Activated CD8-positive, alpha-beta T cell treated with anti-CD3 and anti-CD28 coated beads, Interleukin-2, amount 10 ng/mL, durations not matched to agents 7 days and 5 days (primary cell): ENCODE measurements at places on chromosomes 6 and 20. TPM values are rescaled to one million over a fixed set of nuclear protein-coding genes. Genes with fewer than 3 reads are reported as not detected.

The CST2 gene
- total RNA-seq: not detected

The MEP1A gene
- total RNA-seq: not detected

The MPIG6B gene
- total RNA-seq: 0.91 TPM

The C20orf141 gene
- total RNA-seq: not detected

DNA sequence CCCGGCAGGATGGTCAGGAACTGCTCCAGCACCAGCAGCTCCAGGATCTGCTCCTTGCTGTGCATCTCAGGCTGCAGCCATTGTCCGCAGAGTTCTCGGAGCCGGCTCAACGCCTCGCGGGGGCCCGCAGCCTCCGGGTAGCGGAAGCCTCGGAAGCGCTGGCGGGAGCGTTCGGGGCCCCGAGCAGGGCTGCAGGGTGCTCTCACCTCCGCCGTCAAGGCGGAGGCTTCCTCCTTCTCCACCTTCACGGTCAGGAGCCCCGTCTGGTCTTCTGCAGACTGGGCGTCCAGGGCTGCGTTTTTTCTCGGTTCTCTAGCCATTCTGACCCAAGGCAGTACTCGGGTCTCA, 434 bp downstream of the ZKSCAN4 start:
- peaks cover 33% of the 10 kb centered on the region for H3K4me1 ChIP-seq
- H3K4me3 ChIP-seq: peak overlapping the region; percentile 92
- no peaks in the 10 kb centered on the region for H3K27me3 ChIP-seq
- peaks cover 28% of the 10 kb centered on the region for H3K36me3 ChIP-seq
- peak; percentile 58 for DNase-seq
- H3K27ac ChIP-seq: peak overlapping the region; percentile 87

DNA sequence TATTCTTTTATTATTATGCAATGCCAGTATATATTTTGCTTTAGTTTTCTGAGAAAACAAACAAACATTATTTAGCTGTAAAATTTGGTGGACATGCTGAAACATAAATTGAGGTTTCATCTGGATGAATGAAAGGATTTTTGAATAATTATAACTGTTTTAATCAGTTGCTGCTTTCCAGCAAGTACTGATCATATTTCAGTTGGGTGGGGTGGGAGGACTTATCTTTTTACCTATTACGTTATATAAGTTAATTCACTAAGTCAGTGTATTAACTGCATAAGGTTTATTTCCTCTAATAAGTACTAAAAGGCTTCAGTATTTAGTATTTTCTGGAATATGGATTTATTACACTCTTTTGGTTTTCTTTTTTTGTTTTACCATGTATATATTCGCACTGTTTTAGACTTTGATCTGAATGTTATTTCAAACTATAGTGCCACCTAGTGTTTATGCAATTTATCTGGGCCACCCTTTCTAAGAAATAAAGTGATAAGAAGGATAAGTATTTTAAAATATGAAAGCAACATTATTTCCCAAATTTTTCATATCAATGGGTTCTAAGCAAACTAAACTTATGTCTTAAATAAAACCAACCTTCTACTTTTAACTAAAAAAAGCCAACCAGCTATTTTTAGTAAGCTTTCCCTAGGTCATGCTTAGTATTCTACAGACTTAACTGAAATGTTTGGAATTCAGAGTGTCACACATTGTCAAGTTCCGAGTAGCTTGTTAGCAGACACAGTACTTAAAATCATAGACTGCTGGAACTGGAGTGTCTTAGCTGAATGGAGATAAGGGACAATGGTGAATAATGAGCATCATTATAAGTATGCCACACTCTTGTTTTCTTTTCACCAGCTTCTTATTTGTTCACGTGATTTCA, 105.4 kb upstream of the MCHR2 start:
- H3K27ac ChIP-seq: no peak overlapping the region
- no peak for DNase-seq
- H3K27me3 ChIP-seq: peaks cover 2% of the 10 kb centered on the region
